Activated CD4-positive, alpha-beta memory T cell treated with anti-CD3 and anti-CD28 coated beads for 36 hours (primary cell): ENCODE measurements at places on chromosomes 13 and 19.
A peak's percentile ranks its signal among the peaks of the same experiment; 100 is the strongest.

DNA sequence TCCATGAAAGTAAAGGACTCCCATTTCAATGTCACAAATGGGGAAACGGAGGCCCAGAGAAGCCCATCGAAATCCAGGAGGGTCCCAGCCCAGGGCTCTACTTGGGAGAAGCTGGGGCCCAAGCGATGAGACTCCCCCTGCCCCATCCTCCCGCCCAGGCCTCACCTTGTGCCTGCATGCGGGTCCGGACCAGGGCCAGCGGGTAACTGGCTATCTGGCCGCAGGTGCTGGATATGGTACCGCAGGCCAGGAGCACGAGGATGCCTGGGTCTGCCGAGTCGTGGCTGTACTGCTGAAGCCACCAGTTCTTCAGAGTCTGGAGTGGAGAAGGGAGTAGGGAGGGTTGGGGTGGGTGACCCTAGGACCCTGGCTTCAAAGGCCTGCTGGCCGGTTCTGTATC is 10.4 kb upstream of the SLC25A41 start:
- DNase-seq: no peak
- no peaks in the 10 kb centered on the region for H3K4me1 ChIP-seq

- no peaks in the 10 kb centered on the region for H3K36me3 ChIP-seq
- H3K27me3 ChIP-seq: no peaks in the 10 kb centered on the region
- no peaks in the 10 kb centered on the region for H3K4me1 ChIP-seq
- no peak for DNase-seq
- H3K27ac ChIP-seq: no peak overlapping the region
These were observed 955.7 kb upstream of the SLC10A2 start for GRCh38 chr13:104021806-104022397.

- no peaks in the 10 kb centered on the region for H3K36me3 ChIP-seq
- H3K27ac ChIP-seq: no peak overlapping the region
- no peak overlapping the region for H3K4me3 ChIP-seq
- peaks cover 24% of the 10 kb centered on the region for H3K4me1 ChIP-seq
- no peaks in the 10 kb centered on the region for H3K27me3 ChIP-seq
These were observed 62.2 kb downstream of the SPATA13 start for GRCh38 chr13:24222756-24223155.

DNA sequence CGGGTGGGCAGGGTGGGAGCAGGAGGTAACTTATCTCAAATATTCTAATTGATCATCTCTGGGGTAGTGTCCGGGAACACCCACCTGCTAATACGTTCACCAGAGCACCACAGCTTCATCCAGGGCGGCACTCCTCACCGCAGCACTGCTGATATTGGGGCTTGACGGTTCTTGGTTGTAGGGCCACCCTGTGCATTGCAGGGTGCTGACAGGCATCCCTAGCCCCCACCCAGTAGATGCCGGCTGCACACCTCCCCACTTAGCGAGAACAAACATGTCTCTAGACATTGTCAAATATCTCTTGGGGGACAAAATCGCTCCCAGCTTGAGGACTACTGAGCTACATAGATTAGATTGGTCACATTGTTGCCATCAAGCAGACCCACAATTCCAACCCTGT is 73.9 kb upstream of the WASF3 start:
- no peaks in the 10 kb centered on the region for H3K36me3 ChIP-seq
- H3K27ac ChIP-seq: no peak overlapping the region
- H3K4me3 ChIP-seq: no peak overlapping the region
- H3K4me1 ChIP-seq: peaks cover 13% of the 10 kb centered on the region
- no peak for DNase-seq

DNA sequence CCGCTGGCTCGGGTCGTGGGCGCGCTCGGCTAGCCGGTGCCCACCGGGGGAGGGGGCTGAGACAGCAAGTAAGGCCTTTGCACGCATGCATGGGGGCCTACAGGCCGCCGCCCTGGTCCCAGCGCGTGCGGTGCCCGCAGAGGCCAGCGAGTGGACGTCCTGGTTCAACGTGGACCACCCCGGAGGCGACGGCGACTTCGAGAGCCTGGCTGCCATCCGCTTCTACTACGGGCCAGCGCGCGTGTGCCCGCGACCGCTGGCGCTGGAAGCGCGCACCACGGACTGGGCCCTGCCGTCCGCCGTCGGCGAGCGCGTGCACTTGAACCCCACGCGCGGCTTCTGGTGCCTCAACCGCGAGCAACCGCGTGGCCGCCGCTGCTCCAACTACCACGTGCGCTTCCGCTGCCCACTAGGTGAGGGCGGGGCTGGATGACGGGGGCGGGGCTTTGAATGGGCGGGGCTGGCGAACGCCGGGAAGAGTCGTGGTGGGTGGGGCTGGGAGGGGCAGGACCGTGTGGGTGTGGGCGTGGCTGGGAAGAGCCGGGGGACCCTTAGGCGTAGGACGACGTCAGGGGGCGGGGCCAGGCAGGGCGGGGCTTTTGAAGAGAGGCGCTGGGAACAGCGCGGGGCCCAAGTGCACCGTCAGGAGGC is 2.1 kb downstream of the CILP2 start:
- no peaks in the 10 kb centered on the region for H3K36me3 ChIP-seq
- peaks cover 5% of the 10 kb centered on the region for H3K27me3 ChIP-seq
- H3K4me3 ChIP-seq: peak overlapping the region; percentile 70

DNA sequence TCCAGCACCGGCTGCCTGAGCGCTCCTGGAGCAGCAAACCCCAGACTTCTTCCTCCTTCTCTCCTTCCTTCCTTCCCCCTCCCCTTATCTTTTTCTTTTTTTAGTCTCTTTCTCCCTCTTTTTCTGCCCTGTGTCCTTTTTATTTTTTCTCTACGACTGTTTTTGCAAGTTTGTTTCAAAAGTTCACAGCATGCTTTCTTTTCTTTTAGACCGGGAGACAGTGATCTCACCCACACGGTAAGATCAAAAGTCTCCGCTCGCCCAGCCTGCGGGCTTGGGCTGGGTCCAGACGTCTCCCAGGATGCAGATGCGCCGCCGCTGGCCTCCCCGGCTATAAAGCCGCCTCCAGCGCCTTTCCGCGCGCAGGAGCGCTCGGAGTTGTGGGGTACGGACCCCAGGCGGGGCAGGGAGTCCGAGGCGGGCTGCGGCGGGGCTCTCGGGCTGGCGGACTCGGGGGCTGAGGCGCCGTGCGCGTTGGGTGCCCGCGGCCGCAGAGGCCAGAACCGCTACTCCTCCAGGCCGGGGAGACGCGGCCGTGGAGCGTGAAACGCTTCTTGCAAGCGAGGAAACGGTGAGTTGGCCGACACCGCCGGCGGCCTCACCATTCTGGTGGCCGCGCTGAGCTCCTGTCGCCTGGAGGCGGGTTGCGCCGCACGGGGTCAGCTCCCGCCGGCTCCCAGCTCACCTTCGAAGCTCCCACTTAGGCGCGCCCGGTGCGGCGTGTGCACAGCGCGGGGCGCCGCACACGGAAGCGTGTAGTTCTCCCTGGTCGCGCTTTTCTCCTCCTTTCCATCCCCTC is 2.0 kb upstream of the TSHZ3 start:
- H3K27ac ChIP-seq: no peak overlapping the region
- peaks cover 52% of the 10 kb centered on the region for H3K4me1 ChIP-seq
- no peak for DNase-seq
- H3K27me3 ChIP-seq: peaks cover 60% of the 10 kb centered on the region
- H3K4me3 ChIP-seq: peak overlapping the region; percentile 77

DNA sequence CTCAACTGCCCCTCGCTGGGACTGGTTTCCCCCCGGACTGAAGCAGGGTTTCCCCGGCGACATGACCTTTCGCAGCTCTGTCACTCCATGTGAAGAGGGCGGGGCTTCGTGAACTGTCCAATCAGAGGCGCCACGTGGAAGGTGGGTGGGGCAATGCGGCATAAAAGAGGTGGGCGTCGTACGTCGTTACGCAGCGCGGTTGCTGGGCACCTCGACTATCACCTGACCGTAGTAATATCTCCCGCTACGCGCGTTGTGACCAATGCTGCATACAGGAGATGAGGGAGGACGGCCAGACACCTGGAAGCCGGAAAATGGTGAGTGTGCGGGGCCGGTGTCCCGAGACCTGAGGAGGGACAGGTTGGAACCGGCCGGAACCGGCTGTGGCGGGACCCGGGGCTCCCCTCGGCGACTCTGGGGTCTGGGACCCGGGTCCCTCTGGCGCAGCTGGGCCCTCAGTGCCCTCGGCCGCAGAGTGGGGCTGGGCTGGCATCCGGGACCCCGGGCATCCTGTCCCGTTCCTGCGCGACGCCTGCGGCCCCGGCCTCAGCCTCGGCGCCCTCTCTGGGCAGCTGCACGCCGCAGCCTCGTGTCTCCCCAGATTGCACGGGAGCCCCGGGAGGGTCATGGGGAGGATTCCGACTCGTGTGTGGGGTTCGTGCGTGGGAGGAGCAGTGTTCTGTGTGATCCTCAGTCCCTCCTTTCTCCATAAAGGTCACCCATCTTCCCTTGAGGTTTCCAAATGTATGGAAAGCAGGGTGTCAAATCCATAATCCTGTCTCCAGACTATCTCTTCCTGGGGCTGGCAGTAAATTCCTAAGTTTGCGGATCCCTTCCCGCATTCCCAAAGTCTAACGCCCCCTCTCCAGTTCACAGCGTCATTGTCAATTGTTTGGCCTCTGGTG is 32.2 kb downstream of the ZNF136 start:
- H3K36me3 ChIP-seq: peaks cover 66% of the 10 kb centered on the region
- peak; percentile 75 for DNase-seq
- peaks cover 16% of the 10 kb centered on the region for H3K4me1 ChIP-seq
- peak overlapping the region; percentile 62 for H3K4me3 ChIP-seq
- H3K27me3 ChIP-seq: peaks cover 4% of the 10 kb centered on the region

GRCh38 chr19:6086068-6086788 is 24.1 kb downstream of the RFX2 start:
- no peak overlapping the region for H3K4me3 ChIP-seq
- no peak overlapping the region for H3K27ac ChIP-seq
- no peak for DNase-seq
- peaks cover 24% of the 10 kb centered on the region for H3K4me1 ChIP-seq
- no peaks in the 10 kb centered on the region for H3K36me3 ChIP-seq

DNA sequence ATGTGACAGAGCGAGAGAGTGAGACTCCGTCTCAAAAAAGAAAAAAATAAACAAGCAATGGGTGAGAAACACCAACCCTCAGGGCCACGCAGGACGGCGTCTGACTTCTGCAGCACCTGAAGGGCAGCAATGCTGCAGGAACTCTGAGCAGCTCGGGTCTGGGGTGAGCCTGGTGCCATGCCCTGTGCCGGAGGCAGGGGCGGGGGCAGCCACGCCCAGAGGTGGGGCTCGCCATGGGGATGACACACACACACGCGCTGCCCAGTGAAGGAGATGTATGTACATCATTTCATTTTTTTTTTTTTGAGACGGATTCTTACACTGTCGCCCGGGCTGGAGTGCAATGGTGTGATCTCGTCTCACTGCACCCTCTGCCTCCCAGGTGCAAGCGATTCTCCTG is 24.3 kb downstream of the GPX4 start:
- H3K4me3 ChIP-seq: no peak overlapping the region
- peaks cover 27% of the 10 kb centered on the region for H3K4me1 ChIP-seq
- H3K36me3 ChIP-seq: peaks cover 22% of the 10 kb centered on the region
- no peak overlapping the region for H3K27ac ChIP-seq
- no peaks in the 10 kb centered on the region for H3K27me3 ChIP-seq

GRCh38 chr19:30154410-30154809 is 212.4 kb downstream of the URI1 start:
- H3K27me3 ChIP-seq: peaks cover 3% of the 10 kb centered on the region
- H3K36me3 ChIP-seq: no peaks in the 10 kb centered on the region
- no peaks in the 10 kb centered on the region for H3K4me1 ChIP-seq
- H3K4me3 ChIP-seq: no peak overlapping the region
- DNase-seq: no peak

- DNase-seq: no peak
- H3K4me3 ChIP-seq: no peak overlapping the region
- H3K36me3 ChIP-seq: no peaks in the 10 kb centered on the region
- no peak overlapping the region for H3K27ac ChIP-seq
- H3K27me3 ChIP-seq: no peaks in the 10 kb centered on the region
These were observed 47.4 kb upstream of the UBAC2 start for GRCh38 chr13:99153219-99153618.

GRCh38 chr19:51082611-51083010 is at the start of gene KLK14:
TSS of gene KLK14 (minus strand) at chr19:51082887. CDS start at chr19:51082614, 273 bp downstream.
- H3K4me1 ChIP-seq: no peaks in the 10 kb centered on the region
- no peak within 1 kb of the TSS for H3K4me3 ChIP-seq
- no peak within 1 kb of the TSS for H3K27ac ChIP-seq
- peaks cover 1% of the 10 kb centered on the region for H3K36me3 ChIP-seq

- H3K36me3 ChIP-seq: no peaks in the 10 kb centered on the region
- DNase-seq: no peak
- H3K27me3 ChIP-seq: no peaks in the 10 kb centered on the region
- H3K4me1 ChIP-seq: no peaks in the 10 kb centered on the region
These were observed 140.5 kb upstream of the VSTM2B start for GRCh38 chr19:29385191-29385795.

DNA sequence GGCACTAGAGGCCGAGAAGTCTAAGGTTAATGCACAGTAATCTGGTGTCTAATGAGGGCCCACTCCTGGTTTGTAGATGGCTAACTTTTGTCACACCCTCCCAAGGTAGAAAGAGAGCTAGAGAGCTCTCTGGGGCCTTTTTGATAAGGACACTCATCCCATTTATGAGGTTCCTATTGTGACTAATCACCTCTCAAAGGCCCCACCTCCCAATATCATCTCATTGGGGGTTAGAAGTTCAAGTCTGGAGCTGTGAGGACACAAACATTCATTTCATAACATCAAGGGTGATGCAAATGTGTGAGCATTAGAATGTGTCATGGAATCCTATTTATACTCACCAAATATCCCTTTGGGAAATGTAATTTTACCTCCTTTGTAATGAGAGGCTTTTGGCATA is 79.2 kb upstream of the SLC10A2 start:
- no peaks in the 10 kb centered on the region for H3K36me3 ChIP-seq
- H3K27me3 ChIP-seq: peaks cover 2% of the 10 kb centered on the region
- no peaks in the 10 kb centered on the region for H3K4me1 ChIP-seq
- no peak for DNase-seq

- H3K36me3 ChIP-seq: no peaks in the 10 kb centered on the region
- H3K4me1 ChIP-seq: no peaks in the 10 kb centered on the region
- H3K4me3 ChIP-seq: no peak overlapping the region
- H3K27ac ChIP-seq: no peak overlapping the region
These were observed 78.6 kb upstream of the MAB21L1 start for GRCh38 chr13:35554972-35555623.

- H3K27me3 ChIP-seq: no peaks in the 10 kb centered on the region
- no peaks in the 10 kb centered on the region for H3K4me1 ChIP-seq
- no peak for DNase-seq
- H3K27ac ChIP-seq: no peak overlapping the region
- H3K36me3 ChIP-seq: no peaks in the 10 kb centered on the region
These were observed 809.5 kb upstream of the SLITRK6 start for GRCh38 chr13:86608701-86609100.

GRCh38 chr19:29445246-29445645 is 80.5 kb upstream of the VSTM2B start:
- H3K27me3 ChIP-seq: peaks cover 10% of the 10 kb centered on the region
- no peaks in the 10 kb centered on the region for H3K4me1 ChIP-seq
- no peak overlapping the region for H3K4me3 ChIP-seq
- H3K27ac ChIP-seq: no peak overlapping the region
- H3K36me3 ChIP-seq: no peaks in the 10 kb centered on the region
- no peak for DNase-seq

DNA sequence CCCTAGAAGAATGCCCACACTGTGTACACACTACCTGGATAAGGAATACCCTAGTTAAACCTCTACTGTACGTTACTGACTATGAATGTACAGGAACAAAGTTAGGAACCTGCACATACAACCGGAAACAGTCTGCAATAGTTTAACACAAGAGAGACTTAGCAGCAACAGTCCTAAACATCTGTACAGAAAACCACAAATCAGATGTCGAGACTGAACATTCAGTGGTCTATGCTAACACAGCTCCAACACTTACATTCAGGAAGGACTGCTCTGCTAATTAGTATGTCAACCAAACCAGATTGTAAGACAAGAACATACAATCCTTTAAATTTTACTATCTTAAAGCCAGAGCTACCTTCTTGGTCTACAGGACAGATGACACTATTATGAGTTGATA is 104.9 kb downstream of the ZNF429 start:
- no peak for DNase-seq
- no peak overlapping the region for H3K27ac ChIP-seq
- H3K36me3 ChIP-seq: no peaks in the 10 kb centered on the region
- H3K4me1 ChIP-seq: no peaks in the 10 kb centered on the region
- H3K4me3 ChIP-seq: no peak overlapping the region
